ENCODE measurements at places on chromosomes 1 and 21.

DNA sequence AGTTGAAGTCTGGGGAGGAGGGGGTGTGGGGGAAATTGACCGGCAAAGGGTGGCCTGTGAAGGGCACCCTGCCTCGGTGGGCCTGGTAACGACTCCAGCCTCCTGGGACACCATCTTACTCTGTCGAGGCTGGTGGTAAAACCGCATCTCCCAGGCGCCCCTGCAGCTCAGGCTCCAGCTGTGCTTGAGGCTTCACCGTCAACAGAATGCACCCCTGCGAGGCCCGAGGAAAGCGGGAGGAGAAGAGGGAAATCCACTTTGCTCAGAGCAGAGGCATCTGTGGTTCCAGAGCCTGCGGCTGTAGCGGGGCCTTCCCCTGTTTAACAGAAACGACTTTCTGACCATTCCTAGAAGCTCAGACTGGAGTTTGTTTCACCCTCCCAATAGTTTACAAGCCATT lies 165.6 kb downstream of the NPHP4 start:
- no peak for DNase-seq

- DNase-seq, result no peak
These were observed 16.3 kb upstream of the PTTG1IP start for GRCh38 chr21:44889625-44890337.

DNA sequence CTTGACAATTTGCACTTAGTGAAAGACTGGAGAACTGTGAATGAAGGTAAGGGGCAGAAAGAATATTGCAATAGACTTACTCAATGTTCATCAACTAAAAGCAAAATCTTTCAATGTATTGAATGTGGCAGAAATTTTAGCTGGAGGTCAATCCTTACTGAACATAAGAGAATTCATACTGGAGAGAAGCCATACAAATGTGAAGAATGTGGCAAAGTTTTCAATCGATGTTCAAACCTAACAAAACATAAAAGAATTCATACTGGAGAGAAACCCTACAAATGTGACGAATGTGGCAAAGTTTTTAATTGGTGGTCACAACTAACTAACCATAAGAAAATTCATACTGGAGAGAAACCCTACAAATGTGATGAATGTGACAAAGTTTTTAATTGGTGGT lies 80.7 kb downstream of the JMJD4 start:
- DNase-seq, result no peak

- DNase-seq, result peak; percentile 14
These were observed at the start of gene LRRC7 for GRCh38 chr1:69567652-69568420. LRRC7 (plus strand) TSS chr1:69567922; CDS start chr1:69568640, 718 bp downstream.

GRCh38 chr1:147080006-147080661 lies 92.1 kb downstream of the PRKAB2 start:
- no peak for DNase-seq
